ENCODE measurements at places on chromosomes 12 and 14. TPM values are rescaled to one million over a fixed set of nuclear protein-coding genes. Genes with fewer than 3 reads are reported as not detected.

- DNase-seq, result peak; percentile 89
These were observed 21.7 kb downstream of the TMBIM6 start for GRCh38 chr12:49763006-49763591.

DNA sequence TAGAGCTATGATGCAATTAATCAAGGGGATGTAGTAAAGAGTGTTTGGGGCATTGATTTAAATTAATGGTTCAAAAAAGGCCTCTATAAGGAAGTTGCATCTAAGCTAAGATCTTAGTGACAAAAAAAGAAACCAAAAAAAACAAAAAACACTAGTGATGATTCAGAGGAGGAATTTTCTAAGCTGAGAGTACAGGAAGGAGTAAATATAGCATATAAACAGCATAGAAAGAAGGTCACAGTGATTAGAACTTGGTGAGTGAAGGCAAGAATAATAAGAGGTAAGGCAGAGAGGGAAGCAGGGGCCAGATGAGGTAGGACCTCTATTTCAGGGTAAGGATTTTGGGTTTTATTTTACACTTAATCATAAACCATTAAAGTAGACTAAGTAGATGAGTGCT is 48.0 kb upstream of the PDZRN4 start:
- DNase-seq, result no peak

DNA sequence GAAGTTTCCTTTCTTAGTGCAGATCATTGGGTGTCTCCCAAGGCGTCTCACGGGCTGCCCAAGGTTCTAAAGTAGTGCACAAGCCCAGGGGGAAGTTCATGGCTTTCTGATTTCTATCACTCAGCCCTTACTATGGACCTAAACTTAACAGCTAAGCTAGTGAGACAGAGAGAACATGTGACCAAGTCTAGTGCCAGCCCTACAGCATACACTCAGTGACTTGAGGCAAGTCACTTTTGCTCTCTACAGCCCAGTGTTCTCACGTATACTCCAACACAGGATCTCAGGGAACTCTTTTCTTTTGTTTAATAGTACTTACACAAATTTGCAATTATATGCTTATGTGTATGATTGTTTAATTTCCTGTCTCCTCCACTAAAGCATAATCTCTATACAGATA is 48.6 kb downstream of the NKX2-1 start:
- DNase-seq, result no peak

- no peak for DNase-seq
These were observed 905 bp downstream of the CISTR start for GRCh38 chr12:53750812-53751335.

- DNase-seq, result no peak
These were observed 37.8 kb downstream of the SLCO1A2 start for GRCh38 chr12:21296751-21297406.

GRCh38 chr12:116443821-116444589 is 115.2 kb upstream of the MAP1LC3B2 start:
- no peak for DNase-seq

GRCh38 chr12:4789776-4790175 is 69.6 kb downstream of the GALNT8 start:
- no peak for DNase-seq

DNA sequence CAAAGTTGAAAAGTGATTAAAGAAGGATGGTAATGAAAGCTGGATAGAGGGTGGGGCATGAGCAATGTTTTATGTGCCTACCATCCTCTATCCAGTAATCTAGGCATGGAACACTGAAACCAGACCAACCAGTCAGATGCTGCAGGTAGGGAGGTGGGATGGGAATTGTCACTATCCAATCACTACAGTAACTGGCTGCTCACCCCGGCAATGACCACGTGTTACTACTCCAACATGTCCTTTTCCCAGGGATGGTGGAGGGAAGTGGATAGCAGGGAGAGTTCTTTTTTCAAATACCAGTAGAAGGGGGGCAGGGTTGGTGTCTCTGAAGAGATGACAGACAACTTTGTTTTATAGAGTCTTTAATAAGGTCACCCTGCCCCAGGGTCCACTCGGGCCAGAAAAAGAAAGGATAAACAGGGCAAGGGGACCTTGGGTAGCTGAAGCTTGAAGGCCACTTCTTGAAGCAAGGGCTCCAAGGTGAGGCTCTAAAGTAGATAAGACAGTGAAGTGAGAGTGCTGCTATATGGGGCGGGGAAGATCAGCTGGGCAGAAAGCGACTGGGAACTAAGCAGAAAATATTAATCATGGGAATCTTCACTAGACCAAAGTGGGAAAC is 14.7 kb upstream of the CDH24 start:
- no peak for DNase-seq

Gene NKX2-1
- not detected for total RNA-seq

Gene MIP
- total RNA-seq, result 0.48 TPM

Gene CLEC1A
- 2.2 TPM for total RNA-seq

Gene TGM1
- total RNA-seq, result 0.48 TPM

All from cardiac septum (tissue), 1 donor.